ENCODE measurements at places on chromosomes 11 and 22. TPM values are rescaled to one million over a fixed set of nuclear protein-coding genes. Genes with fewer than 3 reads are reported as not detected.

The MS4A15 gene
- under 0.01 TPM for total RNA-seq

The CD248 gene
- under 0.01 TPM for total RNA-seq

The LRRC10B gene
- total RNA-seq, result not detected

The SLC17A6 gene
- not detected for total RNA-seq

The HEPHL1 gene
- not detected for total RNA-seq

The IGF2 gene
- total RNA-seq, result 22.0 TPM
